ENCODE measurements at places on chromosomes 4 and X.
A peak's percentile ranks its signal among the peaks of the same experiment; 100 is the strongest.

DNA sequence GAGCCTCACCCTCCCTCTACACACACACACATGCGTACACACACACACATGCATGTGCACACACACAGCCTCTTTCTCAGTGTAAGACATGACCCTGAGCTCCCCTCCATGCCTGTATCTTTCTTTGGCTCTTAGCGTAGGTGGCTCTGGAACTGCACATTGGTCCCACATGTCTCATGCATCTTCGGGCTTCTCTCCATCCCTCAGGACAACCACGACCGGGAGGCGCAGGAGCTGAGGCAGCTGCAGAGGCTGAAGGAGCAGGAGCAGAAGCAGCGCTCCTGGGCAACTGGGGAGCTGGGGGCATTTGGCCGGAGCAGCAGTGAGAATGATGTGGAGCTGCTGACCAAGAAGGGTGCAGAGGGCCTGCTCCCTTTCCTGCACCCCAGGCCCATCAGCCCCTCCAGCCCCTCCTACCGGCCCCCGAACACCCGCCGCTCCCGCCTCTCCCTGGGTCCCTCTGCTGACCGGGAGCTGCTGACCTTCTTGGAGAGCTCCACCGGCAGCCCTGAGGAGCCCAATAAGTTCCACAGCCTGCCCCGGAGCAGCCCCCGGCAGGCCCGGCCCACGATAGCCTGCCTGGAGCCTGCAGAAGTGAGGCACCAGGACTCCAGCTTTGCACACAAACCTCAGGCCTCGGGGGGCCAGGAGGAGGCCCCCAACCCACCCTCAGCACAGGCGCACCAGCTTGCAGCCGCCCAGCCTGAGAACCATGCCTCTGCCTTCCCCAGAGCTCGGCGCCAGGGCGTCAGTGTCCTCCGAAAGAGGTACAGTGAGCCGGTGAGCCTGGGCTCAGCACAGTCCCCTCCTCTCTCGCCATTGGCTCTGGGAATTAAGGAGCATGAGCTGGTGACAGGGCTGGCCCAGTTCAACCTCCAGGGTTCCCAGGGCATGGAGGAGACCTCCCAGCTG is 38.6 kb downstream of the FHDC1 start:
- no peak for DNase-seq

DNA sequence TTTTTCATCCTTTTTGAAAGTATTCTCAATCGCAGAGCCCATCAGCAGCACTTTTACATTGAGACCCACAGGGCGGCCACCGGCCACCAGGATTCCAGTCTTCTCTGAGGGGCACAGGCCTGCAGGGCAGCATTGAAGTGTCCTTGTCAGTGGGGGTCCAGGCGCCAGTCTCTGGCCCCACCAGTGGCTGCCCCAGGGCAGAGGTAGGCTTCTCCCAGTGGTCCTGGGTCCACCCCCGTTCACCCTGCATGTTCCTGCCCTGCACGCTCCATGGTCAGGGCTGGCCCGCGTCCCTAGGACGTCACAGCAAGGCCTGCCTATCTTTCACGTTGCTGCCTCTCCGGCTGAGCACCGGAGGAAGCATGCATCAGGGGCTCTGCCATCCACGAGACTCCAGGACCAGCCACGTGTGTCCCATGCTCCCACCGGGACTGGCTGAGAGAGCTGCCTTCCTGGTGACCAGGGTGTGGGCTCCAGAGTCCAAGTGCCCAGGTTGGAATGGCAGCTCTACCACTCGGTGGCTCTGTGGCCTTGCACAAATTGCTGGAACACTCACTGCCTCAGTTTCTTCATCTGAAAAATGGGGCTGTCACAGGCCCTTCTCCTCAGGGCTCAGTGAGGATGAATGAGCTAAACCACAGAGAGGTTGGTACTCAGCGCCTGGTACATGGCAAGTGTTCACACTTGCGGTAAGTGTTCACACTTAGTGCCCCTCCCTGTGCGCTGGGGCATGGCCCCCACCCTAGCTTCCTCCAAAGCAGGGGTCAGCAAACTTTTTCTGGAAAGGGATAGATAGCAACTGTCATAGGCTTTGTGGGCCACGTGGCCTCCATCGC is 30.7 kb upstream of the JAKMIP1 start:
- DNase-seq = no peak

DNA sequence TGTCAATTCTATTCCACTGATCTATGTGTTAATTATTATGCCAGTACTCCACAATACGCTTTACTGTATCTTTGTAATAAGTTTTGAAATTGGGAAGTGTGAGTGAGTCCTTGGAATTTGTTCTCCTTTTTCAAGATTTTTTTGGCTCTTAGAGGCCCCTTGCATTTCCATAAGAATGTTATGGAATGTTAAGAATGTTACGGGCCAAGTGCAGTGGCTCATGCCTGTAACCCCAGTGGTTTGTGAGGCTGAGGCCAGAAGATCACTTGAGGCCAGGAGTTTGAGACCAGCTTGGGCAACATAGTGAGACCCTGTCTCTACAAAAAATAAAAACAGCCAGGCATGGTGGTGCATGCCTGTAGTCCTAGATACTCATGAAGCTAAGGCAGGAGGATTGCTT is 167.6 kb upstream of the CXorf66 start:
- no peak for DNase-seq

- DNase-seq = no peak
These were observed 971.5 kb downstream of the C4orf33 start for GRCh38 chr4:130067419-130067818.

DNA sequence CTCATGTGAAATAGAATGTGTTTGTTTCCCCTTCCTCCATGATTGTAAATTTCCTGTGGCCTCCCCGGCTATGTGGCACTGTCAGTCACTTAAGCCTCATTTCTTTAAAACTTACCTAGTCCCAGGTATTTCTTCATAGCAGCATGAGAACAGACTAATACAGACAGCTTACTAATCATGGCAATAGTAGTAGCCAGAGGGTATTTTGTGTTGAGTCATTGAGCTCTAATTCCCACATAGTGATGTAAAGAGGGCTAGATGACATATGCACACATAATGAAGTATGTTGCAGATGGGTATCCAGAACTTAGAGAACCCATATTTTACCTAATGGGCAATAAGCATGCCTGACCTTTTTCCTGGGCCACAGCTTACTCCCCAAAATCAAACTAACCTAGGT is 1197.2 kb downstream of the PCDH7 start:
- DNase-seq = no peak

DNA sequence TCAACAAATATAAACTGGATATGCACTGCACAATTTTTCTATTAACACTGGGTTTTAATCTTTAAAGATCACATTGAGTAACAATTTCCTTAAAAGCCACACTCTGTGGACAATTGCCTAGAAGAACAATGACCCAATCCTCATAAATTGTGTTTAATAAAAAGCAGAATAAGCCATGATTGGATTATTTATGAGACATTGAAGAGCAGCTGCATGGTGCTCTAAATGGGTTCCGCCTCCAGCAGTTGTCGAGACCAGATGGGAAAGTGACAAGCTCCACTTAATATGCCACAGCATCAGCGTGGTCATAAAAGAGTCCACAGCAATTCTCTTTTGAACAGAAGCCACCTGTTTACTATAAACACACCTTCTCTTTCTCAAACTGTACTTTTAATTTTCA is 635.2 kb upstream of the FRG1 start:
- DNase-seq = no peak

- no peak for DNase-seq
These were observed 265.9 kb upstream of the GK2 start for GRCh38 chr4:79673898-79674297.

DNA sequence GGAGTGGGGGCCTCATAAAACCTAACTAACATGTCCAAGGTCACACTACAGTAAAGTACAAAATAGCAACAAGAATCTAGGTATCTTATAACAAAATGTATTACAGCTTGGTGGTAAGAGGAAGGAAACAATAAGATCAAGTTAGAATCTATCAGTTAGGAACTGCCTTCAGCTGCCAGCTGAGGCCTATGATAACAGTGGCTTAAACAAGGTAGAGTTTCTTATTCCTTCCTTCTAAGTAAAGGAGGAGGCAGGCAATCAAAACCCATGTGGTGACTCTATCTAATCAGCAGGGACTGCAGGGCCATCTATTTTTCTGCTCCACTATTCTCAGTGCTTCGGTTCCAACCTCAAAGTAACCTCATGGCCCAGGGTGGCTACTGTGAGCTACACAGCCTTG is 10.9 kb downstream of the SH3D19 start:
- peak; percentile 13 for DNase-seq

- DNase-seq = no peak
These were observed 743.8 kb upstream of the INTU start for GRCh38 chr4:126888968-126889367.

DNA sequence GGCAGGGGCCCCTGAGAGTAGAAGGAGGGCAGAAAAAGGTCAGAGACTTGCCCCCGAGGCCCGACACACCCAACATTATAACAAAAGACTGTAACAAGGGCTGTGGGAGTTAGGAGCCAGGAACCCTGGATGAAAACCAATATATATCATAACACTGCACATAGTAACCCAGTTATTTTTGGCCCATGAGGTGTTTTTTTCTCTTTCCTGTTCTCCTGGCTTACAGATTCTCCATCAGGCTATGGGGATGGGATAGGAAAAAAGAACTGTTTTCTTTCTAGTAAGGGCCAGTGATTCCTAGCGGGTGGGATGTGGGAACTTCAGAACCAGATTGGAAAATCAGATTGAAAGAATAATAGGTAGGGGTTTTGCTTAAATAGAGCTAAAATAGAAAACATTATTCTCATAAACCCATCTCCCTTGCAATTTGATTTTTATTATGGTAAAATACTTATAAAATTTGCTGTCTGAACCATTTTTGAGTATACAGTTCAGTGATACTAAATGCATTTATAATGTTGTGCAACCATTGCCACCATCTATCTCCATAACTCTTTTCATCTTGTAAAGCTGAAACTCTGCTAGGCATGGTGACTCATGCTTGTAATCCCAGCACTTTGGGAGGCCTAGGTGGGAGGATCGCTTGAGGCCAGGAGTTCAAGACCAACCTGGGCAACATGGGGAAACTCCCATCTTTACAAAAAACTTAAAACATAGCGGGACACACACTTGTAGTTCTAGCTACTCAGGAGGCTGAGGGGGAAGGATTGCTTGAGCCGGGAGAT is 33.5 kb downstream of the SNX25 start:
- peak; percentile 48 for DNase-seq

- no peak for DNase-seq
These were observed 27.7 kb downstream of the PAK3 start for GRCh38 chrX:111123606-111124179.

DNA sequence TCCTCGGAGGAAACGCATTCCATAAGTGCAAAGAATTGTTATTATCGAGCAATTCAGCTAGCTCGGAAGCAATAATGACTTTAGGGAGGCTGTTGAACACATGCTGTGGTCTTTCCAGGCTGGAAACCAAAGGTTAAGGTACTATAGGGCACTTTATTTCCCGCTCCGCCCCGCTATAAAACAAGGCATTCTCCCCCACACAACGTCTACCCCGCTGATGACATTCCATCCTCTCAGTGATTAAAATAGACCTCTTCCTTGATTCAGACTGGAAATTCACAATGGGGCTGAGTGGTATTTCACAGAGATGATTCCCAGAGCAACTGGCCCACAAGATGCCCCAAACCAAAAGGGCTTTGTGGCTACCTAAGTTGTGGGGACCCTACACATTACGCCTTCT is 196.4 kb downstream of the STIM2 start:
- DNase-seq = no peak

- DNase-seq = no peak
These were observed 686.0 kb downstream of the PDHA2 start for GRCh38 chr4:96525898-96526297.

GRCh38 chr4:169615467-169616106 is 3.2 kb upstream of the NEK1 start:
- peak; percentile 39 for DNase-seq

GRCh38 chr4:21819086-21819485 is 129.5 kb downstream of the KCNIP4 start:
- peak; percentile 38 for DNase-seq

All from dermis blood vessel endothelial cell (primary cell).